ENCODE measurements at places on chromosomes 3 and 15.
A peak's percentile ranks its signal among the peaks of the same experiment; 100 is the strongest.

DNA sequence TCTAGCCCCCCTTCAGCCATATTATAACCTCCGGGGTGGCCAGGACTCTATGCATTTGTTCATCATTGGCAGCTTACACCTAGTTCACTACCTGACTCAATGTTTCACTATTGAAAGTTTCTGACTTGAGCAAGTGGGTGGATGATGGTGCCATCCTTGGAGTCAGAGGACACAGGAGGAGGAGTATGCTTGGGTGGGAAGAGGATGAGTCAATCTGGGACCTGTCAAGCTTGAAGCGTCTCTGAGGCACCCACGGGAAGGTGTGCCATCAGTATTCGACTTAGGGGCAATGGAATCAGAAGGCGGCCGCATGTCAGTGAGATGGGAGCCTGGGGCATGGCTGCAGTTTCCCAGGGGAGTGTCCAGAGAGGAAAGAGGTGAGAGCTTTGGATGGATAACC lies 133.3 kb downstream of the EPHB1 start:
- DNase-seq = no peak

DNA sequence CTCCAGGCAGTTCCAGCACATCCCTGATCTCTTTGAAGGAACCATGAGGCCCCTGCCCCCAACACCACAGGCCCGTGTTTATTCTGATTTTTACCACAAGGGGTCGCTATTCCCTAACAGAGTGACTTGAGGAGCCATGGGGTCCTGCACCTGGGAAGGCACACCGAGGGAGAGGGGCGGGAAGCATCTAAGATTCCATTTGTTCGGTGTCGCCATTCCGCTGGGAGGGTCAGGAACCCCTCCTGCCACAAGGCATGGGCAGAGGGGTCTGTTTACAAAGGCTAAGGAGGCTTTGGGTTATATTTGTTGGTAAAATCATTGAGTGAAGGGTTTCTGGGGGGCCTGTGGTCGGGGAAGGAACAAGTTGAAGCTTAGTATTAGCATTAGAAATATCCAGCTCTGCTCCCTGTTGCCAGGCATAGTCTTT lies 77.1 kb downstream of the WDR76 start:
- DNase-seq = no peak

- no peak for DNase-seq
These were observed 12.9 kb downstream of the SNAPC5 start for GRCh38 chr15:66484539-66485112.

- DNase-seq = no peak
These were observed 124.6 kb upstream of the ARHGEF3 start for GRCh38 chr3:56926243-56926946.

GRCh38 chr3:179063945-179064560 lies 7.6 kb downstream of the ZMAT3 start:
- DNase-seq = no peak

DNA sequence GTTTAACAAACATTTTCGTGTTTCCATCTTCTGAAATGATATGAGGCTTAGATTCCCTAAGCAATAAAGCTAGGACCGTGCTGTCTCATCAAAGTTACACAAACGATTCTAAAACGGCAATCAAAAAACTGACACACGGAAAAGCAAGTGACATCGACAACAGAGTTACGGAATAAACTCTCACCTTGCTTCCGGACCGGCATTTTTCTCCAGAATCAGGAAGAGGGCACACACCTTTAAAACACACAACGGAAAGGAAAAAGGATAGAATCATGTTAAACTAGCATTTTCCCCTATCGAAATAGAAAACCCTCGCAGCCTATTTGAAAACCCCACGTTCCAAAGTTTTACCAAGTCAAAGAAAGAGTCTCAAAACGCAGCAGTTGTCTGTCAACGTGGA lies 1.4 kb downstream of the DLG1 start:
- no peak for DNase-seq

DNA sequence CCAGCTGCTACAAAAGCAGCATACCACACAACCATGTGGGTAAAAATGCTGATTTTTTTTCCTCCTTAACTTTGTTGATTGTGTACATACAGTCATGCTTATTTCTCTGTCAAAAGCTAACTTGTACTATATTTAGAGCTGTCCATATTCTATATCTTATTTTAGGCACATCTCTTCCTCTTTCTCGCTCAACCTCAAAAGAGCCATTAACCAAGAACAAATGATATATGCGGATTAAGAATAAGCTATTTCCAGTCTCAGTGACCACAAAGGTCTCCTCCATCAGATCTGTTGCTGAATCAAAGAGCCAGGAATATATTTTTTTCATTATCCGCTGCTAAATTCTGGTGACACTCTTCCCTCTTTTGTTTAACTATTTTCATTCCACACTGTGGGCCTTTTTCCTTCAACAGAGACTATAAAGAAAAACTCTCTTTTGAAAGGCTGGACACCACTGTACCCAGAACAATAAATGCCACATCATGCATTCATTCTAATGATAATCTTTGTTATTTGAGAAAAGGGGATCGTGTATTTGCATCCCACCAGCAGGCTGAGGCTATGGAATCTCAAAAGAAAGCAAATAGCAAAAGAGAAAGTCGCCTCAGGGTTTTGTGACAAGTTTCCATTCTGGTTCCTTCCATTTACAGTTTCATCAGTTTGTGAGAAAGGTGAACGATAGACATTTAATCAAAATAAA lies 8.0 kb downstream of the TMEM212 start:
- DNase-seq = no peak

DNA sequence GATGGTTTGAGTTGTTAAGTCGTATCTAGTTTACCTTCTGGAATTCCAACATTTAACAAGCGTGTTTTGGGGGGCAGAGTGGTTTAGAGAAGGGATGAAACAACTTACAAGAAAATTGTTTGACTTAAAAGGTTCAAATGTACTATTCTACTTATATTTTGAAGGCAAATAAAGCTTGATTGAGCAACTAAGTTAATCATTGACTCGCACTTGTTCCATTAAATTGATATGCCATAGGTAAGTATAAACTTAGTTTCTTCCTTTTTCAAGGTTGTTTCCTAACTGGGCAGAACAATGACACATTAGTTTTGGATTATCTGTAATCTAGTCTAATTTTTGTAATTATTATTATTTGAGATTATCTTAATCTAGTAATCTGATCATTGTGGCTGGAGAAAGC lies 48.3 kb upstream of the CPNE4 start:
- no peak for DNase-seq

DNA sequence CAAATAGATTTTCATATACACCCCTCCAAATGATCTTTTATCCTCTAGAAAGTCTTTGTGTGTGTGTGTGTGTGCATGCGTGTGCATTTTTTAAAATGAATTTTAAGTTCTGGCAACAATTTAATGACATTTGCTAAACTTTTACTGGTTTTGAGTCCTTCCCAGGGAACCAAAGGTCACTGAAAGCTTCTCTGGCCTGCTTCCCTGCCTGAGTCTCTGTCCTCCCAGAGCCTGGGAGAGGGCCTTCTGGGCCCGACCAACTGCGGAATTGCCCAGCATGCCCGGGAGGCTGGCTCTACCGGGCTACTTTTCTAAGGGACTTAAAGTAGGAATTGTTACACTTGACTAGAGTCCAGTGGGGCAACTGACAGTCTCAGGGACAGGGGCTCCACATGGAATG lies 7.4 kb upstream of the RBPMS2 start:
- DNase-seq = no peak

DNA sequence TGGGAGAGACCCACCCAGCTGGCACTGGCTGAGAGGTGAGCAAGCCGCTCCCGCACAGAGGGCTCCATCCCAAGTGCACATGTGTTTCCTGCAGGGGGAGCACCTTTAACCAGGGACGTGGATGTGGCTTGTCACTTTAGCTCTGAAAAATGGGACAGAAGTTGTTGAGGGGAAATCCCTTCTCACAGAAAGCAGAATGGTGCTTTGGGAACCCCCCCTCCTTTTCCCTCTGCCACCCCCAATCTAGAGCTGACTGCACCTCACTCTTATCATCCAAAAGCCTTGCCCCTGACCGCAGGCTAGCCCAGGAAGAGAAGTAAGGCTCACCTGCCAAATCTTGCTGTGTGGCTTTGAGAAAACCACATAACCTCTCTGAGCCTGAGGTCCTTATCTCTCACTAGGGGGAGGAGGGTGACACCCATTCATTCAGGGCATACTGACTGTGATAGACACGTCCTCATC lies 77.9 kb downstream of the RPN1 start:
- no peak for DNase-seq

GRCh38 chr3:6522191-6522590 lies 338.7 kb upstream of the GRM7 start:
- no peak for DNase-seq

DNA sequence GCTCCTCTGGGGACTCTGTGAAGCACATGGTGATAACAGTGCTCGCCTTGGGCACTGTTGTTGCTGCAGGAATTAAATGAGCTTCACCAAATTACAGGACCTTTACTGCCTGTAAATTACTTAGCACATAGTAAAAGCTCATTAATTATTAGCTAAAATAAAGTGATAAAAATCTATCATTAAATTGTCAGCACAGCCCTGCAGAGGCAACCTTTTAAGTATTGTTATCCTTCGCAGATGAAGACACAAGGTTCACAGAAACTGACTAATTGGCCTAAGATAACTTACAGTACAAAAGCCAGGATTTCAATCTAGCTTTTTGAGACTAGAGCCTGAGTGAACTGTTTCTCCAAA lies 96.0 kb downstream of the ST6GAL1 start:
- no peak for DNase-seq

DNA sequence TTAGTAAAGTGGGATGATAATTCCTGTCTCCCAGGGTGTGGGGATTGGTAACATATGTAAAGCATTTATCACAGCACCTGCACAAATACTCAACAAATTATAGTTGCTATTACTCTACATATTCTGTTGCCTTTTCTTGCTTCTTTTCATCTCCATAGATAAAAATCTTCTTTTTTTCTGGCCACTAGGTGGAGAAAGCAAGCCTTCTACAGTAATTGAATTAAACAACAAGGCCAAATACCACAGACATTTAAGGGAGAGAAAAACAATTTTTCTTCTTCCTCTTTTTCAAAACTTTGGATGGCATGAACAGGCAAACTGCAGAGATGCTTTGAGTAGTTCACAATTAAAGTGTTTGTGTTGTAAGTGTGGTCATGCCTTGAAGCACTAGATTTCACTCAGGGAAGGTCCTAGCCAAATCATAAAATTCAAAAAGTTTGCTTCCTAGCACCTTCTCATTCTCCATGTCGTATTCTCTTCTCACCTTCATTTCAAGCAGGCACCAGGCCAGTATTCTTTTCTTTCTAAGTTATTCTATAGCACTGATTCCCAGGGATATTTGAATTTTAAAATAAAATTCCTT lies 493.4 kb upstream of the TGFBR2 start:
- DNase-seq = no peak

DNA sequence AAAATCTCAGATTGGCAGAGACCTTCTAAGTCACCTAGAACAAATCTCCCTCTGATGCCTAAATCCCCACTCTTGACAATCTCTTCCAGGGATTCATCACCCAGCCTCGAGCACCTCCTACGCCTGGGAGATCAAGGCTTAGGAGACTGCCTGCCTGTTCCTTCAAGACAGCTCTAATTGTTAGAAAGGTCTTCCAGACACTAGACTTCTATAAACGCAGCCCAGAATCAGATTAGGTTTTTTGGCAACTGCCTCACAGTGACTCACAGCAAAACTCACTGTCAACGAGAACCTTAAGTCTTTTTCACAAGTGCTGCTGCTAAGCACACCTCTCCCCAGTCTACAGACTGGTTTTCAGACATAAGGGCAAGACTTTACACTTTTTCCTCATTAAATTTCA lies 23.1 kb downstream of the SRGAP3 start:
- no peak for DNase-seq

DNA sequence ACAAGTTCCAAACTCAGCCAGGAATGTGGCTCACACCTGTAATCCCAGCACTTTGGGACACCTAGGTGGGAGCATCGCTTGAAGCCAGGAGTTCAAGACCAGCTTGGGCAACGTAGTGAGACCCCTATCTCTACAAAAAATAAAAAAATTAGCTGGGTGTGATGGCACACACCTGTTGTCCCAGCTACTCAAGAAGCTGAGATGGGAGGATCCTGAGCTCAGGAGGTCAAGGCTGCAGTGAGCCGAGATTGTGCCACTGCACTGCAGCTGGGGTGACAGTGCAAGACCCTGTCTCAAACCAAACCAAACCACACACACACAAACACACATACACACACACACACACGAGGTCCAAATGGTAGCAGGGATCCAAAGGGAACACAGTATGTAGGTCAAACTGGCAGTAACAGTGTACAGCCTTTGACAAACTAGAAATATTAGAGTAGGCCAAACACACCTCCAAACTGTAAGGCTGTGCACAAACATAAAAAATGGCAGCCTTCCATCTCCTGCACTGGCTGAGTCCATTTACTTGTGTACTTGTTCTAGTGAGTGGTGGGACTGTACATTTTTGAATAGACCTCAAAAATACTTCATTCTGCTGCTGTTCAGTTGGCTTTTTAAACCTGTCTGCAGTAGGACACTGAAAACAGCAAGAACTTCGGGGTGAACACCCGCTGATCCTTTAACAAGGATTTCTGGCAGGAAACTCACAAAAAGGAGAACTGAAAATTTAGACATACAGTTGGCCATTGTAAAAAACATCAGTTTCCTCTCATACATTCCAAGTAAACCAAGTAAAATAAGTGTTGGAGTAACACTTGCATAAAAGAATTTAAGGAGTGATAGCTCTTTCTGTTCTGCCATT lies 33.6 kb downstream of the INTS14 start:
- DNase-seq = no peak

- no peak for DNase-seq
These were observed 188.3 kb downstream of the IL5RA start for GRCh38 chr3:2921903-2922302.

DNA sequence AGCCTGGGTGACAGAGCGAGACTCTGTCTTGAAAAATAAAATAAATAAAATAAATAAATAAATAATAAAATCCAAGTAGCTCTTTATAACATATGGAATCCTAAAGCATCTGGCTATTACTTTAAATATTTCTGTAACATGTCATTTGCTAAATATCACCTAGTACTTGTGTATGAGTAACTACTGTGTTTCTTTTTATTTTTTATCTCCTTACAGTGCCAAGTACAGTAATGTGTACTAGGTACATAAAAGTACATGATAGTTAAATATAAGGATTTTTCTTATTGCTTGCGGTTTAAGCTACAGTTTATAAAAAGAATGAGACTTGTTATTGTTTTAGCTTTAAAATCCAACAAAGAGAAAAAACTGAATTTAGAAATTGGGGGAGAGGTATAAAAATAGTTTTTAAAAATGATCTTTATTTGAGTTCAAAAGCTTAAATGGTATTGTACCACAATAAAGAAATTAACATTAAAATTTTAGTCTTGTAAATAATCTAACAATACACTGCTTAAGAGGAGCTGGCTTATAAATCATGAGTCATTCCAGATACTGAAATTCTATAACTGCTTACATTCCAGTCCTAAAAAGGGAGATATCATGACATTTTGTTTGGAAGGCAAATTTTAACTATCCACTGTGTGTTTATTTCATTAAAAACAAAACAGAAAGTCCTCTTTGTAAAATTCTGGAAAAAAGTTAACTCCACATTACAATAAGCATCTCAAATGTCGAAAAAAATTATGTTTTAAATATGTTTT lies 73.1 kb downstream of the FGF7 start:
- DNase-seq = no peak

- peak; percentile 74 for DNase-seq
These were observed 89.0 kb downstream of the BDH1 start for GRCh38 chr3:197466586-197467399.

Measured in cerebellar nuclear complex (tissue), 1 donor.